ENCODE measurements at places on chromosomes 11 and 22.

DNA sequence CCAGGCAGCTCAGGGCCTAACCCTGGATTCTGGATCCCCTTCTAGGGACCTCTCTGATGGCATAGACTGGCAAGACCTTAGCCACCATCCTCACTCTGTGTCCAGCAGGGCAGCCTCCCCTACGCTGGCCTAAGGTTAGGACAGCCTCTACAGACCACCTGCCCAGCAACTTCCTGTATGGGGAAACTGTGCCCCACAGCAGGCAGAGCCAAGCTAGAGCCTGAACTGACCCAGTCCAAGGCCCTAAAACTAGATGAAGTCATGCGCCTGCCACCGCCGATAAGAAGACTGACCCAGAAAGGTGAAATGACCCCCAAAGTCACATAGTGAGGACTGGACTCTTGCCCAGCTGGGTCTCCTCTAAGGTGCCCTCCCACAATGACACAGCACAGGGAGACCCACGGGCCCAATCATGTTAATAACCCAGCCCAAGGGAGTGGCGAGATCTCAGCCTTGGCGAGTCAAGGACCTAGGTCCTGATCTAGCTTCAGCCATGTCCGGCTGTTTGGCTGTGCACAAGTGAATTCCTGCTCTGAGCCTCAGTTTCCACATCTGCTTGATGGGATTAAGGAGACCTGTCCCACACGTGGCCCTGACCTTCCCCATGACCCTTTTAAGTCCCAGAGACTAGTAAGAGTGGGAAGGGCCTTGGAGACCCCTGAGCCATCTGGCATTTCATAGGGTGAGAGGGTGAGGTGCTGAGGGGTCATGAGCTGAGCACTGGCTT is 17.6 kb downstream of the STARD10 start:
- DNase-seq, result no peak

DNA sequence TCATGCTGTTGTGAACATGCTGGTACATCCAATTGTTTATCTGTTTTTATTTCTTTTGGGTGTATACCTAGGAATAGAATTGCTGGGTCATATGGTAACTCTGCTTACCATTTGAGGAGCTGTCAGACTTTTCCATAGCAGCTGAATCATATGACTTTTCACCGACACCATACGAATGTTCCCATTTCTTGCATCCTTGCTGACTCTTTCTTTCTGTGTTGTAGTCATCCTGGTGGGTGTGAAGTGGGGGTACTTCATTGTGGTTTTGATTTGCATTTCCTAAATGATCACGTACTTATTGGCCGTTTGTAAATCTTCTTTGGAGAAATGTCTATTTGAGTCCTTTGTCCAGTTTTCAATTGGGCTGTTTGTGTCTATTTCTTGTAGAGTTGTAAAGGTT is 26.5 kb downstream of the ATXN10 start:
- no peak for DNase-seq

- DNase-seq, result no peak
Measured at GRCh38 chr11:80104191-80104590, 663.4 kb upstream of the TENM4 start.

- DNase-seq, result no peak
Measured at GRCh38 chr11:5229356-5229755, 2.5 kb upstream of the HBB start.

- DNase-seq, result no peak
Measured at GRCh38 chr11:130054966-130055365, 14.7 kb upstream of the APLP2 start.

DNA sequence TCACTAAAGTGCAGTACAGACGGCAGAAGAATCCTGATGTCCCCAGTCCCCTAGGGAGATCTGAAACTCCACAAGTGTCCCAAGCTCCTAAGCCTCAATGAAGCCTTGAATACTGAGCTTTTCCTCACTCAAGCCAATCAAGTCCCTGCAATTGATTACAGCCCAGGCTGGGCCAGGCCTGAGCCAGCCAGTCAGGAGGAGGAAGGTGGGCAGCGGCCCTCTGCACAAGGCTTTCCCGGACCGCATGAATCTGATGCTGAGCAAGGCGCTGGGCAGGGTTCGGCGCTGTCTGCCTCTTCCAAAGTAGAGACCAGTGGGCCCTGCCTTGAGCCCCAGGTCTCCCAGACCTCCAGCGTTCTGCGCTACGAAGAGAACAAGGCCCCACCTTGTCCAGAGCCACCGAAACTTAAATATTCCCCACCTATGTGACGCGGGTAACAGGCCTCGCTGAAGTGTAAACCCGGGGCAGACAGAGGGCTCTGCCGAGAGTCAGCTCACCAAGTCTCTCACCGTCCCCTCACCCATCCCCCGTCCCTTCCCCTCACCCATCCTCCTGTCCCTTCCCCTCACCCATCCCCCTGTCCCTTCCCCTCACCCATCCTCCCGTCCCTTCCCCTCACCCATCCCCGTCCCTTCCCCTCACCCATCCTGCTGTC is 63.2 kb downstream of the SCUBE1 start:
- DNase-seq, result no peak

- no peak for DNase-seq
Measured at GRCh38 chr11:95059046-95059445, 7.7 kb upstream of the SRSF8 start.

DNA sequence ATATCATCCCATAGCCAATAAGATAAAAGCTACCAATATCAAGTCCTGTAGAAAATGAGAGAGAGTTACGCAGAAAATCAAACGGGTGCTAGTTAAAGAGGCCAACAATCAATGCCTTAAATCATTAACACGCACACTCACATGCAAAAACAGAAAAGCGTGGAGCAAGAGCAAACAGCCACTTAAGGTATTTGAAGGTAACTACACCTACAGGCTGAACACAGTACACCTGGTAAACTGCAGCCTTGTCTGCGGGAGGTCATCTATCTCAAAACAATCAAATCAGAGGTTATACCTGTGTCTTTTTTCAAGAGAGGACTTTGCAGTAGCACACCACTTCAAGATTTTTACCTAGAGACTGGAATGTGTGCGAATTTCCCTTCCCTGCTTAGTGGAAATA is 23.6 kb downstream of the SLC35F2 start:
- DNase-seq, result no peak

- no peak for DNase-seq
Measured at GRCh38 chr11:133660202-133660568, 127.9 kb upstream of the OPCML start.

DNA sequence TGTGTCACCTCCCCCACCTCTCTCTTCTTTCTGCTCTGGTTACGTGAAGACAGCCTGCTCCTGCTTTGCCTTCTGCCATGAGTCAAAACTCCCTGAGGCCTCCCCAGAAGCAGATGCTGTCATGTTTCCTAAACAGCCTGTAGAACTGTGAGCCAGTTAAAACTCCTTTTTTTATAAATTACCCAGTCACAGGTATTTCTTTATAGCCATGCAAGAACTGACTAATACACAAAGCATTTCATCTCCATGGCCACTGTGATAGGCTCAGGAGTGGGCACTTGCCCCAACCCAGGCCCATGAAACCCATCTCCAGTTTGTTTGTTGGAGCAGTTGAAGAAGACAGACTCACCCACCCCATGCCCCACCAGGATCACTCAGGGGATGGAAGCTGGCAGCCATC is 253.3 kb upstream of the ISX start:
- no peak for DNase-seq

GRCh38 chr11:76791861-76792260 is 8.7 kb downstream of the TSKU start:
- no peak for DNase-seq

DNA sequence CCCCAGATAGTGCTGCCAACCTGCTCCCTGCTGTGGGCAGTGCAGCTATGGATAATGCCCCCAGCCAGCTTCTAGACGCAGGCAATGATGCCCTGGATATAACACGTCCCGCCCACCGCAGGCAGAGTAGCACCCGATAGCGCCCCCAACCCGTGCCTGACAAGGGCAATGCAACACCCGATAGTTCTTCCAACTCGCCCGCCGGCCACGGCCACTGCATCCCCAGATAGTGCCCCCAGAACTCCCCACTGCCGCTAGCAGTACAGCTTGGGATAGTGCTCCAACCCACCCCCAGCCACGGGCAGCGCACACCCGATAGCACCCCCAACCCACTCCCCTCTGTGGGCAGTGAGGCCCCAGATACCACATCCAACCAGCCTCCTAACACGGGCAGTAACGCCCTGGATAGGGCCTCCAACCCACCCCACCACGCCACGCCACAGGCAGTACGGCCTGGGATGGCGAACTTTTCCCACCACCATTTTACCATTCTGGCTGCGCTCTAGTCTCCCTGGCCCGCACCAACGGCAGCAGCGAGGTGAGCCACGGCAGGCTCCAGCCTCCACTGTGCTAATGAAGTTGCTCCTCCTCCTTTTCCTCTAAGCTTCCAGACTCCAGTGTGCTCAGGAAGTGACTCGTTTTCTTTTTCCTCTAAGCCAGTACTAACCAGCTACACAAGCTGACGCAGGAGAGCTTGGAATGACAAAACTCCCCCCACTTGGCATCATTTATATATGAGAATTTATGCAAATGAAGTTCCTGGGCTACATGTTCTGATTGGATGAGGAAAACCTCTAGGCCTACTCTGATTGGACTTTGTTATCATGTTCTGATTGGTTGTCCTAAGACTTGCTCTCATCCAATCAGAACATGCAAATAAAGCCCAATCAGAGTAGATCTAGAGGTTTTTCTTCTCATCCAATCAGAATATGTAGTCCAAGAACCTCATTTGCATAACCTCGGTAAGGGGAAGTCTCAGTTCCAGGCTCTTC is 3.0 kb upstream of the RFPL3 start:
- no peak for DNase-seq

- DNase-seq, result peak; percentile 7
Measured at GRCh38 chr11:69646493-69647389, 5.8 kb downstream of the CCND1 start.

DNA sequence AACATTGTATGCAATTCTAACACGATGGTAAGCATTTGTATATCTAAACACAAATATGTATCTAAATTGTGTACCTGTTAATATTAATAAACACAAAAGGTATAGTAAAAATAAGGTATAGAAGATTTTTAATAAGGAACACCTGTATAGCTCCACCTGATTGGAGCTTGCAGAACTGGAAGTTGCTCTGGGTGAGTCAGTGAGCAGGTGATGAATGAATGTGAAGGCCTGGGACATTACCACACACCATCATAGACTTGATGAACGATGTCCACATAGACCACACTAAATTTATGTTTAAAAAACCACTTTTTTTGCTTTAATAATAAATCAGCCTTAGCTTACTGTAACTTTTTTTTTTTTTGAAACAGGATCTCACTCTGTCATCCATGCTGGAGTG is 97.6 kb upstream of the CLMP start:
- DNase-seq, result no peak

DNA sequence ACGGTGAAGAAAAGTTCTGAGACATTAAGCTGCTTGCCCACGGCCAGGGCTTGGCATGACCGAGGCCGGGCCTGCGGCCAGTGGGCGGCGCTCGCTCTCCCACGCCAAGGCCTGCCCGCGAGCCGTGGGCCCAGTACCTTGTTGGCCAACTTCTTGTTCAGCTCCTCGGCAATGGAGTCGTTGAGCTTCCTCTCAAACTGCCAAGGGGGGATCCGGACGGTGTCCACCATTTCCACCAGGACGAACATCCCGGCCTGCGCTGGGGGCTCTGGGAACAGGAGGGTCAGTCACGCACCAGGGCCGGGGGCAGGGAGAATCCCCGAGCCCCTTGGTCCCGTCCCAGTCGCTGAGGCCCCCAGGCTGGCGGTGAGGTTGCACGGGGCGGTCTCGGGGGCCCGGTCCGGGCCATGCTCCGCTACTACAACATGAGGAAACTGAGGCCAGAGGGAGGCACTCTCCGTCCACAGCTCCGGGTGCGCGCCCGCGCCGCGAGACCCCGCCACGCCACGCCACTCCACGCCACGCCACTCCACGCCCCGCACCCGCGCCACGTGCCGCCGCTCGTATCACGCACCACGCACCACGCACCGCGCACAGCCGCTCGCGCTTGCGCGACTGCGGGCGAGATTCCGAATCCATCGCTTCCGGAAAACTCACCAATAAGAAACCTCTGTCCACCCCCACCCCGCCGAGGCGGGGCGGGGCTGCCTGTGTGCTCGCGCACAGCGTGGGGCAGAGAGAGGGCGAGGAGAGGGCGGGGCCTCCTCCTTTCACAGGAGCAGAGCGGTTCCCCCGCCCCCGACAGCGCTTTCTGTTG is at the start of gene POLR3H:
Gene POLR3H (minus strand): TSS at position 617 of the 817 bp plus-strand sequence. CDS start 369 bp downstream, at position 248.
- peak; percentile 98 for DNase-seq
